ENCODE measurements at places on chromosomes 6 and 20.

GRCh38 chr20:50297498-50298376, 107.1 kb downstream of the CEBPB start:
- DNase-seq = no peak

DNA sequence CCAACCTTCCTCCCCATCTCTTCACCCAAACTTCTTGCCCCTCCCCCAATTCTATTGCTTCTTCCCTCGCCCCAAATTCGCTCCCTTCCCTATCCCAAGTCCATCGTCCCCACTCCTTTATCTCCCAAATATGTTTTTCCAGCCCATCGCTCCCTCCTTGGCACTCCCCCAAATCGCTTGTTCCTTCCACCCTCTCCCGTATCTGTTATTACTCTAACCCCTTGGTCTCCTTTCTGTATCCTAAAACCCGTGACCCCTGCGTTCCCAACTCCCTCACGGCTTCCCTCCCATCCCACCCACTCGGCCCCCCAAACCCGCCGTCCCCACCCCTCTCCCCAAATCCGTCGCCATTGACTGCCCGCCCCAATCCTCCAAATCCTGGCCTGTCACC, 584 bp downstream of the MTCH1 start:
- no peak for DNase-seq

DNA sequence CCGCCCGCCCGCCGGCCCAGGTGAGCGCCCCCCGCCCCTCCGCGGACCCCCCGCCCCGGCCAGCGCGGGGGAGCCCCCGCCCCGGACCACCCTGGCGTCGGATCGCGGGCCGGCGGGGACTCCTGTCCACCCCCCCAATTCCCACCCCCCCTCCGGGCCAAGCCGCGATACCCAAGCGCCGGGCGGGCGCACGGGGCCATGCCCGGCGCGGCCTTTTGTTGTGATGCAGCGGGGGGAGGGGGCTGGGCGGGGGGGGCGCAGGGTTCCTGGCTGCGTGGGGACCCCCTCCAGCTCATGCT, 245 bp downstream of the SRC start:
- DNase-seq = no peak

DNA sequence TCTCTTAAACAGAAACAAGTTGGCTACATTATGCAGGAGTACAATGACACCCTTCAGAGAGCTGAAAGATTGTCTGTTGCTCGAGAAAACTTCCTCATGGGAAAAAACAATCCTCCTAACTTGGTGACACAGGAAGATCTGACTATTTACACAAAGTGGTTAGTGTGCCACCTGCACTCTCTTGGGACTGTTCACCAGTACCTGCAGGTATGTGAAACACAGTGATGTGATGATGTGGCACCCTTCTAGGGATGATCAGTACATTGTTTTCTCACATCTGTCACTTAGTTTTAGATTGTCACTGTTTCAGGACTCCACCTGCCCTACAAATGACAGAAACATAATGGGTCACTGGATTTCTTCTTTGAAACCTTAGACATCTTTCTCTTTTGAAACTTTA, 101.8 kb downstream of the CEP57L1 start:
- DNase-seq = no peak

DNA sequence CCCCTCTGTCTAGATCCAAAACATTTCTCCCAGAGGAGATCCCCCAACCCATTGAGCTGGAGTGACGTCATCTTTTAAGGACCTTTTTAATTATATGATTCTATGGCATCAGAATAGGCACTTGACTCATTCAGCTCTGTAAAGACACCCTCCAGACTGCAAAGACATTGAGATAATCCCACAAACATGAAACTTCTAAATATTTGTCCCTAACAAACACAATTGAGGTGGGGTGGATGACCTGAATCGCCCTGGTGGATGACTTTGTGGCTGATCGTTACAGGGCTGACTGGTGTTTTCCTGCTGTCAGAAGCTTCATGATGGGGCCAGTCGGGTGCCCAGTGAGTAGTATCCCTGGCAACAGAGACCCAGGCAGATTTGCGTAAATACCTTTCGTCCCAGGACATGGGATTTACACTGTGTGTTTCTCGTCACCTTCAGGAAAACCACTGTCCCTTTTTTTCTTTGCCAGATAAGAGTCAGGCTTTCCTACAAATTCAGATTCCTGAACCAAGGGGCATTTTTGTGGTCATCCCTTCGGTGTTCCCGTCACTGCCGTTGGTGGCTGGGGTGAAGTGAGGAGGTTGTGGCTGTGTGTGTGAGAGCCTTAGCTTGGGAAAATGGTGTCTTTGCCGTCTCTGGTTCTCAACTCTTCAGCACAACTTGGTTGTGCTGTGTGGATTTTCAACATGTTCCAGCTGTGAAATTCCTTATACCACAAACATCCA, 5.3 kb upstream of the PCK1 start:
- no peak for DNase-seq

- no peak for DNase-seq
Measured at GRCh38 chr20:10369723-10370090, 64.3 kb downstream of the MKKS start.

- DNase-seq = no peak
Measured at GRCh38 chr6:144662812-144663365, 377.8 kb downstream of the UTRN start.

- DNase-seq = no peak
Measured at GRCh38 chr6:49457771-49458170, 5.3 kb downstream of the MMUT start.
